ENCODE measurements at places on chromosomes 6 and 20.

DNA sequence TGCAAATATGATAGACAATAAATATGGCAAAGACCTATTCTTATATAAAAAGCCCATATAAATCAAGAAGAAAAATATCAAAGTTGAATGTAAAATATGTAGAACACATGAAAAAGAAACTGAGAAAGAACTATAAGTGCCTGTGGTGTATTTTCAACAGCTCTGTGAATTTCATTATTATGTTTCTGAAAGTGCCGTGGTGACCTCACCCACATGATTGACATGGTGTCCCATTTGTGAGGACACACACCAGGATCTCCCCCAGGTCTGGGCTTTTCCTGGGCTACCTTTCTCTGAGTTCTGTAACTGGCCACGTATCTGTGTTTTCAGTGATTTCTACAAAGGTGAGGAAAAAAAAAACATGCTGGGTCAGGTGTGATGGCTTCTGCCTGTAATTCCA lies 86.7 kb downstream of the BMP6 start:
- DNase-seq, result no peak

- no peak for DNase-seq
Measured at GRCh38 chr20:35718972-35719635, 19.9 kb downstream of the ROMO1 start.

- DNase-seq, result no peak
Measured at GRCh38 chr6:17851720-17852161, 135.7 kb downstream of the KIF13A start.

DNA sequence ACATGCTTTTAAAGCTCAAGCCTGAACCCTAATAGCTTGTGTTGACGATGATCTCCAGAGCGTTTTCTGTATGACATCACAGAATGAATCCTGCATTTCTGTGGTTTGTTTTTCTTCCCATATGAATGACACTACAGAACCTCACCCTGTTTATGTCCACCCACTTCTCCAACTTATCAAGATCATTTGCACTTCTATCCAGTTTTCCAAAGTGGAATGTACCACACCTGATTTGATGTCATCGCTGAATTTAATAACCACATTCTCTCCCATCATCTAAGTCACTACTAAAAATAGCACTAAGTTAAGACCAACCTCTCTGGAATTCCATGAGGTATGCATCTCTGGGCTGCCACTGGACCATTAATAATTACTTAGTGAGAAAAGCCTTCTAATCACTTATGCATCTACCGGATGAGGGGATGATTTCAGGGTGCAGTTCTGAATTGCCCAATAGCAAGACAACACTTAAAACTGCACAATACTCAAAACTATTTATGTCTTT lies 33.3 kb upstream of the CITED2 start:
- DNase-seq, result peak; percentile 68

- DNase-seq, result peak; percentile 87
Measured at GRCh38 chr20:354298-354977, 7.5 kb downstream of the NRSN2 start.

GRCh38 chr20:22688485-22688884 lies 104.1 kb upstream of the FOXA2 start:
- DNase-seq, result no peak

- peak; percentile 40 for DNase-seq
Measured at GRCh38 chr6:143941852-143942627, 66.0 kb downstream of the PLAGL1 start.

DNA sequence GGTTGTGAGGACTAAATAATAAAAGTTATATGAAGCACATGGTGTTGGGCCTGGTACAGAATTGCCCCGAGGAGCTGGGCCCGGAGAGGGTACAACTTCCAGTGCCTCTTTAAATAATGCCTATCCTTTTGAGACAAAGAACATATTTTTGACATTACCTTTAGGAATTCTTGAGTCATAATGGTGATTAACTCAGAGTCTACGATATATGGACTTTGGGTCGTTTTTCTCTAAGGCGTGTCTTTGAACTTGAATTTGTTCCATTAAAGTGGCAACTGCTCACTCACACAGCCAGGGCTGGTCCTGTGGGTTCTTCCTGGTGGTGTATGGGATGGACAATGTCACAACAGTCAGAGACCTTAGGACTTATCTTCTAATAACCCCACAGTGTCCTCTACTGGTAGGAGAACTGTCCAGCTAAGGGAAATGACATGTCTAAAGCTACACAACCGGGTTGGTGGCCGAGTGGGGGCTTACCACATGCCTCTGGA lies 106.5 kb downstream of the CDC5L start:
- DNase-seq, result peak; percentile 30

- DNase-seq, result no peak
Measured at GRCh38 chr20:18754030-18754652, 59.4 kb upstream of the SCP2D1 start.

DNA sequence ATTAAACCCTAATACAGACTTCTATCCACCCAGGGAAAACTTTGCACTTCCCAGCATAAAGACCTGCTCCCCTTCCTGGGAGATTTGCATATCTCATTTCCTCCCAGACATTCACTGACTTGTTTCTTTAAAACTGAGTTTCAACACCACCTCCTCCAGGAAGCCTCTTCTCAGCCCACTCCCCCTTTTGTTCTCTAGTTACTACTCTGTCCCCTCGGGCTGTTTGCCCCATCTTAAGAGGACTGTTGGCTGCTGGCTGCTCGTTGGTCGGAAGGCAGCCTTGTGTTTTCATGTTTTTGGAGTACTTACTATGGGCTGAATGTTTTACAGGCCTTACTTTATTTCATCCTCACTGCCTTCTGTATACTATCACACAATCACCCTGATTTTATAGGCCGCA lies 6.6 kb downstream of the ARHGAP40 start:
- DNase-seq, result no peak

GRCh38 chr6:154352898-154353585 lies 3.6 kb downstream of the IPCEF1 start:
- DNase-seq, result no peak

- no peak for DNase-seq
Measured at GRCh38 chr6:69180361-69181067, 545.4 kb downstream of the ADGRB3 start.

DNA sequence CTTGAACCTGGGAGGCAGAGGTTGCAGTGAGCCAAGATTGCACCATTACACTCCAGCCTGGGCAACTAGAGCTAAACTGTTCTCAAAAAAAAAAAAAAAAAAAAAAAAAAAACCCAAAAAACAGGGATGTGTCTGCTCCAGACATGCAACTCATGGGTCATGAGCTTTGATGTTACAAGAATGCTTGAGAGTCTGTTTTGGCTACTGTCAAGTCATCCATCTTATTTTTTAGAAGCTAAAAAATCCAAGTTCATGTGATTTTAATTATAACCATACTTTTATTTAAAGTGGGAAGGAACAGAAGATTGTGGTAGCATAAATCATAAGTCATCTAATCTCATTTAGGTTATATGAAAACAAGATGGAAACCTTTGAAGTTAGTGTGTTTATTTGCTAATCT lies 120.6 kb downstream of the PDE7B start:
- DNase-seq, result no peak

DNA sequence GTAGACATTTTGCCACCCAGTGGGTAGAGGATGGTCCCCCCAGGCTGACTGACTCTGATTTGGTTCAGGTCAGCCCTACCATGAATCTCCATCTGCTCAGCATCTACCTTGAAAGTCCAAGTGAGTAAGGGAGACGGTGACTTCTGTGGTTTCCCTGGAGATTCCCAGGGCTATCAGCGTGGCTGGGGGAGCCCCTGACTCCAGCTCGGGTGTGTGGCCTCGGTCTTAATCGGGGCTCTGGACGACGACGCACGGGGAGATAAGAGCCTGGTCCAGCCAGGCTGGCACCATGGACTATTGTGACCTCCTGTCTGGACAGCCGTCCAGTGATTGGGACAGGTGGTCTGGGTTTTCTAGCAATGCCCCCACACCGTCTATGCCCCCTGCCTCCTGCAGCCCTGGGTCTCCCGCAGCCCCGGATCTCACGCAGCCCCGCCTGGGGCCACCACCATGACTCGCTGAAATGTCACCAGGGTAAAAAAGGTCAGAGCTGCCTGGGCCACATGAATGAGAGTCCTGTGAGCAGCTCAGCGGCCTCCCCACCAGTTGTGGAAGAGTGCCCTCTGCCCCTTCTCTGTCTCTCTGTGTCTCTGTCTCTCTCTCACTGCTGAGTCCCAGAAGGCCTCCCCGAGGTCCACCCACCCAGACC lies 47.1 kb upstream of the GATA5 start:
- DNase-seq, result no peak

GRCh38 chr20:25310921-25311728 lies 63.2 kb downstream of the PYGB start:
- peak; percentile 83 for DNase-seq

GRCh38 chr20:56735084-56735642 lies 106.1 kb downstream of the TFAP2C start:
- DNase-seq, result no peak

GRCh38 chr6:43790031-43790430 lies 20.0 kb downstream of the VEGFA start:
- DNase-seq, result no peak

GRCh38 chr20:23325107-23325506 lies 25.5 kb upstream of the NXT1 start:
- no peak for DNase-seq

- no peak for DNase-seq
Measured at GRCh38 chr20:42082611-42083010, 464.4 kb upstream of the CHD6 start.

- DNase-seq, result no peak
Measured at GRCh38 chr6:4464638-4465037, 311.6 kb upstream of the CDYL start.

DNA sequence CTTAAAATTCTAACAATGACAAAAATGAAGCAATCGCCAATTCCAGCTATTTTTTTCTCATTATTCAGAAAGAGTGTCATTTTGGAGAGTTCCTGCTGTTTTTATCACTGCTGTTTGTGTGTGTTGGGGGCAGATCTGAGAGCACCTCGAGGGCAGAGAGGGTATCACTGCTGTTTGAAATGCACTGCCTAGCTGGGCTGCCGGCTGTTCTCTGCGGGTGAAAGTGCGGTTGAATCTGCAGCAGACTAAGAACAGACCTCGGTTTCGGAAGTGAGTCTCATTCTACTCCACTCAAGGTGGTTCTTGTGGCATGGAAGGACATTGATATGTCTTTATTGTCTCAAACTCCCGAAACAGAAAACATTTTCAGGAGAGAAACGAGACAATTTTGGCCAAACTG lies 18.3 kb downstream of the INSM1 start:
- DNase-seq, result no peak

- no peak for DNase-seq
Measured at GRCh38 chr6:3402310-3403237, 54.3 kb downstream of the SLC22A23 start.

DNA sequence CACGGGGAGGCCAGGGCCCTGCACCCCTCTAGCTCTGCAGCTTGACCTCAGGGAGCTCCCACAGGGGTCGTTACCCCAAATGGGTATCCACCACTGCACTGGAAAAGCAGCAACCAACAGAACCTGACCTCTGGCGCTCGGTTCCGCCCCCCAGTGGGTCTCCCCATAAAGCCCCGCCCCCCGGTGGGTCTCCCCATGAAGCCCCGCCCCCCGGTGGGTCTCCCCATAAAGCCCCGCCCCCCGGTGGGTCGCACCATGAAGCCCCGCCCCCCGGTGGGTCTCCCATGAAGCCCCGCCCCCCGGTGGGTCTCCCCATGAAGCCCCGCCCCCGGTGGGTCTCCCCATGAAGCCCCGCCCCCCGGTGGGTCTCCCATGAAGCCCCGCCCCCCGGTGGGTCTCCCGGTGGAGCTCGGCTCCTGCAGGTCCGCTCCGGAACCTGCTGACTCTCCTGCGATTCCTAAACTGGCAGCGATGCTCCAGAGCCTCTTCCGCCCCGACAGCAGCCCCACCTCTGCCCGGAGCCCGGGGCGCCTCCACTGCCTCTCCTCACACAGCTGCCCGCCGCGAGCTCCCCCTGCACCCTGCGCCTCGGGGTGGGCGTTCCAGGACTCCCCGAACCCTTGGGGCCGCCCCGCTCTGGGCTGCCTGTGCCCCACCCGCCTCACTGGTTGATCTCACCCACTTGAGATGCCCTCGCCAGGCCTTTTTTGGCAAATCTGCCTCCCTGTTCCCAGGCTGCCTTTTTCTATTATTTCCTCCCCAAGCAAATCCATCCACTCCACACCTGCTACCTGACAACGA lies 12.1 kb downstream of the SLC2A4RG start:
- DNase-seq, result no peak

DNA sequence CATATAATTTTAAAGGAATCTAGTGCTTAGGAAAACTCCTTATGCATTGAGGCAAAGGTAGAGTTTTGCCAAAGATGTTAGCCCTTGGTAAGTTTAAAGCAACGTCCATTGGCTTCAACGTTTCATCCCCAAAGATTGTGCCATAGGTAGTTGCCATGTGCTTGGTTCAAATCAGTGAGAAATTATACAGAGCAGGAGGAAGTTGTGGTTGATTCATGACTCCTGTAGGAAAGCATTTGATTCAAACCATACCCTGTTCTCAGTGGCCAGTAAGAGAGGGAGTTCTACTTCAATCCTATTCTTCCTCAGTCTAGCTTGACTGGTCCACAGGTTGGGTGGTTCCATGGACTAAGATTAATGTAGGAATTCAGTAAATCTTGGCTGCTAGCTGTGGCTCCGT lies 535.6 kb downstream of the QKI start:
- DNase-seq, result no peak

DNA sequence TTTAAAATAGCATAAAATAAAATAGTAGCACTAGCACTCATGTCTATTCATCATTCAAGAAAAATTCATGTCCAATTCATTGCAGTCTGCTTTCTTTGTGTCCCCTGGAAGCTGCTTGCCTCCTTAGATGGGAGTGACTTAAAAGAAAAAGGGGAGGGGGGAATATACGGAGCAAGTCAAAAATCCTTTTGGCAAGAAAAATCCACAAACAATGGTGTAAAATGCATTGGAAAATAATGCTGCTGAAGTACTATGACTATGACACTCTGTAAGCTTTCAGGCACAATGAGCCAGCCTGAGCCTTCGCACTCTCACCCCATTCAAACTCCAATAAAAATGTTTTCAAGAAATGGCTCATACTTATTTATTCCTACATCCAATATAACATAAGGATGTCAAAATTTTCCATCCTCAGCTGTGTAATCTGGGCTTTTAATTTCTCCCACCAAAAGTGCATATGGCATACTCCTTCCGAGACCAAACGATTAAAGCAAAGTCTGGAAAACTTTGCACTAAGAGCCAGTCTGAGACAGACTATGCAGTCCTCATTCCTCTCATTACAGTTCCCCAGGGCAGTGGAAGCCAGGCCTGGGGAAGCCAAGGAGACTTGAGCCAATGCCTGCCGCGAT lies 790 bp downstream of the NEDD9 start:
- peak; percentile 57 for DNase-seq

GRCh38 chr6:5956939-5957338 lies 49.8 kb downstream of the NRN1 start:
- no peak for DNase-seq

- DNase-seq, result no peak
Measured at GRCh38 chr6:25327432-25327831, 48.3 kb downstream of the CARMIL1 start.

- no peak for DNase-seq
Measured at GRCh38 chr6:30829033-30829432, 55.3 kb upstream of the DDR1 start.

DNA sequence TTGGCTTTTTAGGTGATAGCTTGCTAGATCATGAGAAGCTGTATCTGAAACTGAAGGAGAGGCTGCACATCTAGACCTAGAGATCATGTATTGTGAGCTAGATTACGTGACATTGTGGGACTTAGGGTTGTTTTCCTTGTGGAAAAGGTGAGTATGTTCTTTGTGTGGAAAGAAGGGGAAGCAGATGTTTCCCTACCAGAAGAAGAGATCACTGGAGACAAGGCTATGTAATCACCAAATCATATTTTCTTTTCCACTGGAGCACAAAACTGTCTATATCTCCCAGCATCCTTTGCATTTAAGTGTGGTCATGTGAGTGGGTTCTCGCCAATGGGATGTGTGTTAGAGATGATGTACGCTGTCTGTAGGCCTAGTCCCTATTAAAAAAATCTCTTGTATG lies 7.0 kb upstream of the EPB41L2 start:
- DNase-seq, result no peak
